ENCODE measurements at places on chromosomes 6 and 20.

DNA sequence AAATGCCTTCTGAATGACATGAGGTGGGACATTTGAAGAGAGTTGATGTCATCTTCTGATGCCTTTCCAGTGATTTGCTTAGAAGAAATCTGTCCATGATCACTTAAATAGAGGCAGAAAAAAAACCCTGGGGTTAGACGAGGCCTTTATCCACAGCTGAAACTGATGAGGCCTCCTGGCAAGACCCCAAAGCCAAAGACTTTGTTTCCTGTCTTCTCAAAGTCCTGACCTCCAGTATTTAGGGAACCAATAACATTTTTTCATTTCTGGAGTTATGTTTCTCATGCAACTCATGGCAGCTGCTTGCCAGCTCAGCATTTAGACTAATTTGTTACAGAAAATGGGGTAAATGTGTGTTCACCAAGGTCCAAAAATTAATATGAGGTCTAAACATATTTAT, 248.0 kb upstream of the PRDM1 start:
- DNase-seq, result no peak

DNA sequence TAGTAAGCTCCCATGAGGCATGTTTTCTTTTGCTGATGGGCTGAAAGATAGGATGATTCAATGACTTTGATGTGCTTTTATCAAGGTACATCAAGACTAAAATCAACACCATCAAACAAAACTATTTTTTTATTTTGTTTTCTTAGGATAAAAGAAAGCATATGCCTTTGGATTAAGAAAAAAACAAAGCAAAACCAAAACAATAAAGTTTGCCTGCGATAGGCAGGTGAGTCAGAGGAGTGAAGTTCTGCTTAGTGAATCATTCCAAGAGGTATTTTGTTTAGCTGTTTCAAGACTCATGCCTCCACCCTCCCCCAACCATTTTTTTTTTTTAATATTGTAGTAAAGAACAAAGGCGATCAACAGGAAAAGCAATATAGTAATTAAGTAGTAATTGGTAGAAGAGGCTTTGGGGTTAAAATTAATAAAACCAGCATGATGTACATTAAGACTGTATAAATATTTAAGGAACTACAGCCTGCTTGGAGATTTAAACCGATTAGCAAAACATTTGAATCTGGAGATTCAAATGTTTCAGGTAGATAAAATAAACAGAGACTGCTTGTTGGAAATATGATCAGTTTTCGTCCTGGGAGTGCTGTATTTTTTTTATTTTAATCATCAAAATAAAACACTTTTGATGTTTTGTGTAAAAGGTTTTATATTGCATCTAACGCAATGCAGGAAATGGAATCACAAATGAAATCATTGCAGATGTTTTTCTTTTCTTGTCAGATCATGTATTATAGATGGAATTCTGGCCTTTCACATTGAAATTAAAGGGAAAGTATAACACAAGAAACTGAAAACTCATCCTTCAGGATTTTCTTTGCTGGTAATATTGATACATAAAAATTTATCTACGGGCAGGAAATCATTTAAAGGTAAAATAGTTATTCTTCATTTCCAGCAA, 482.3 kb upstream of the MANEA start:
- no peak for DNase-seq

GRCh38 chr20:23656372-23656771, 18.6 kb upstream of the CST3 start:
- DNase-seq, result no peak

DNA sequence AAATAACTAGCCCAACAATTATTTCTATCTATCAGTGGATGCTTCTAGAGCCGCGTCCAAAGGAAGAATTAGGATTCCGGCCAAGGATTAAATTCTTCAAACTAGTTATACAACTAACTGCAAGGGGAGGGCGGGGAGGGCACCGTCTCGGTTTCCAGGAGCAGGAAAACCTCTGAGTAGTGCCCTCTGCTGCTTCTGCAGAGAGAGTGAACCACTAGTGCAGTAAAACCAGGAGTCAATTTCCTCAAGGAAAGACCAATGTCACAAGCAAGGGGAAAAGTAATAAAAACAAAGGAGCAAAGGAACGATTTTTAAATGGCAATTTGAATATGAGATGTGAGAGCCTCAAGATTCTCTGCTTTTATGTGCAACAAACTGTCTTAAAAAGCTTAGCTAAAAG, 16.5 kb upstream of the UBE2J1 start:
- no peak for DNase-seq

DNA sequence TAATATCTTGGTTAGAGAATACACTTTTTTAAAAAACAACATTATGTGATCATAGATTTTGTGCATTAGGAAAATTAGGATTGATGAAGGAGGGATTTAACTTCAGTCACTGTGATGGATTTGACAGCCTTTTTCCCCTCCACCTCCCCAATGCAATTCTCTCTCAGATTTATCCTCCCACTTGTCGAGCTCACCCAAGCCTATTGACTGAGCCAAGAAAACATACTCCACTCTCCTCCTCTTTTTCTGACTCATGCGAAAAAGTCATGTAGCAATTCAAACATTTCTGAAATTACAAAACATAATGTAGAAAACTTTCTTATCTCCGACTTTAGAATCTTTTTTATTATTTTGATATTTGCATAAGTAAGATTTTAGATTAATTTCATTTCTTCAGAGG, 24.1 kb downstream of the KLHL32 start:
- DNase-seq, result no peak
